Right lobe of liver (tissue), 6 donors: ENCODE measurements at places on chromosomes 3 and 15.
A peak's percentile ranks its signal among the peaks of the same experiment; 100 is the strongest.

DNA sequence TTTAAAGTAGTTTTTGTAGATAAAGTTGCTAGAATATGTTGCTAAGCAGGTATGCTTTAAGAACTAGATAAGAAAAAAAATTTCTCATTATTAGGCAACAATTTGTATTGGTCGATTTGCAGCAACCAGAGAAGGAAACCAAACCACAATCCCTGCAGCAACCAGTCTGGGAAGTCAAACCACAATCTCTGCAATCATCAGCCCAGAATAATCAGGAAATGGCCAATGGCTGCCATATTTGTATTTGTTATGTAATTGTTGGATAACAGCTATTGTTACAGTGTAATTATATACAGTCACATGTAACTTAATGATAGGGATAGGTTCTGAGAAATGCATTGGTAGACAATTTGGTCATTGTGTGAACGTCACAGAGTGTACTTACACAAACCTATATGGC is 23.6 kb downstream of the STXBP5L start:
- DNase-seq, result no peak
- no peak overlapping the region for H3K4me3 ChIP-seq
- no peaks in the 10 kb centered on the region for H3K4me1 ChIP-seq
- no peaks in the 10 kb centered on the region for H3K27me3 ChIP-seq

- H3K36me3 ChIP-seq, result no peaks in the 10 kb centered on the region
- H3K27ac ChIP-seq, result peak overlapping the region; percentile 91
- H3K27me3 ChIP-seq, result no peaks in the 10 kb centered on the region
- peak overlapping the region; percentile 79 for H3K4me3 ChIP-seq
- peaks cover 15% of the 10 kb centered on the region for H3K4me1 ChIP-seq
These were observed 610 bp upstream of the SATB1 start for GRCh38 chr3:18425641-18426257.

- H3K27ac ChIP-seq, result no peak overlapping the region
- H3K27me3 ChIP-seq, result no peaks in the 10 kb centered on the region
- no peaks in the 10 kb centered on the region for H3K36me3 ChIP-seq
- H3K4me3 ChIP-seq, result no peak overlapping the region
These were observed 463.1 kb downstream of the TBL1XR1 start for GRCh38 chr3:176734146-176734545.

DNA sequence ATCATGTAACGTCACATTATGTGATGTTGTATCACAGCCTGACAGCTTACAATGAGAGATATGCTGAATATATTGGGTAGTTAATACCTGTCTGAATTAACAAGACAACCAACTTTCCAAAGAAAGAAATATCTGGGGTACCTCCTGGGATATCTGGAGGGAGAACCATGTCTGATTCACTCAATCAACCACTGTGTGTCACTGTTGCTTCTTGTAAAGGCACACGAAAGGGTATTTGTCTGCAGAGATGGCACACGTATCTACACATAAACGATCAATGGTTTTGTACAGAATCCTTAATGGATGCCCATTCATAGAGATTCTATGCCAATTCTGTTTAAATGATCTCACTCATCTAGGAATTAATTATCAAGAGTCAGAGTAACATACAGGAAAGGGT is 252.1 kb upstream of the TMCO5A start:
- no peak for DNase-seq
- no peaks in the 10 kb centered on the region for H3K27me3 ChIP-seq
- H3K4me3 ChIP-seq, result no peak overlapping the region
- no peaks in the 10 kb centered on the region for H3K4me1 ChIP-seq

DNA sequence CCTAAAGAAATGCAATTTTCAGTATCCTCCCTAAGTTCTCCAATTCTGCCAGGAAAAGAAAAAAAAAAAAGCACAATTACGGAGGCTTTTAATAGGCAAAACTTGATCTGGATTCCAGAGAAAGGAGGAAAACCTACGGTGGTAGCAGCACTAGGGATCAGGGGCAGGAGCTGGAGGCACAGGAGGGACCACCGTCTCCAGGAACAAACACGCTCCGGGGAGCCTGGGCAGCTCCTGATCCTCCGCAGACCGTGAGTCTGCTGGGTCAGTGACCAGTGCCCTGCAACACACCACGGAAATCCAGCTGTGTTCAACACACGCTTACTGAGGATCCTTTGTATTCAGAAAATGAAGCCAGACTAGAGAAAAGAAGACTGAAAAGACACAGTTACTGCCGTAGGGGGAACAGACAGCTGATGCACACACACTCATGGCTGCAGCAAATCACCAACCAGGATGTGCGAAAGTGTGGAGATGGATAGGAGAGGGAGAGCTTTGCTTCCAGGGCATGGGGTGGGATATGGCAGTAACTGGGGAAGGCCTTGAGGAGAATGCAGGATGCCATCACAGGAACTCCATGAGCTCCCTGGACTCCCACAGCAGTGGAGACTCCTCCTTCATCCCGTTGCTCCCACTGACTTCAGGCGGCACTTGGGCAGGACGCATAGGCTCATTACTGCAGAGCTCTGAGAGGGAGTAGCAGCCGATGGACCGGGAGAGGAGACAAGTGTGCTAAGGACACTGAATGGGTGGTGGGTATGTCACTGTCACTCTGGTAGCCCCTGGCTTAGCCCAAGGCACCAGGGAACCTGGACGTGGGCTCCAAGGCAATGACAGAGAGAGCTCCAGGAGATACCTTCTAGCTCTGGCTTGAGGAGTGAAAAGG is 167.0 kb downstream of the ATP10A start:
- no peak overlapping the region for H3K4me3 ChIP-seq
- no peak overlapping the region for H3K27ac ChIP-seq
- H3K27me3 ChIP-seq, result no peaks in the 10 kb centered on the region
- H3K36me3 ChIP-seq, result no peaks in the 10 kb centered on the region
- no peaks in the 10 kb centered on the region for H3K4me1 ChIP-seq

- no peaks in the 10 kb centered on the region for H3K4me1 ChIP-seq
- H3K4me3 ChIP-seq, result no peak overlapping the region
- no peaks in the 10 kb centered on the region for H3K36me3 ChIP-seq
These were observed 73.6 kb upstream of the ACAD9 start for GRCh38 chr3:128805772-128806171.

- H3K4me1 ChIP-seq, result no peaks in the 10 kb centered on the region
- H3K27ac ChIP-seq, result no peak overlapping the region
- no peaks in the 10 kb centered on the region for H3K36me3 ChIP-seq
- H3K4me3 ChIP-seq, result no peak overlapping the region
- H3K27me3 ChIP-seq, result no peaks in the 10 kb centered on the region
- DNase-seq, result no peak
These were observed 287.5 kb downstream of the ZPLD1 start for GRCh38 chr3:102722317-102722716.

DNA sequence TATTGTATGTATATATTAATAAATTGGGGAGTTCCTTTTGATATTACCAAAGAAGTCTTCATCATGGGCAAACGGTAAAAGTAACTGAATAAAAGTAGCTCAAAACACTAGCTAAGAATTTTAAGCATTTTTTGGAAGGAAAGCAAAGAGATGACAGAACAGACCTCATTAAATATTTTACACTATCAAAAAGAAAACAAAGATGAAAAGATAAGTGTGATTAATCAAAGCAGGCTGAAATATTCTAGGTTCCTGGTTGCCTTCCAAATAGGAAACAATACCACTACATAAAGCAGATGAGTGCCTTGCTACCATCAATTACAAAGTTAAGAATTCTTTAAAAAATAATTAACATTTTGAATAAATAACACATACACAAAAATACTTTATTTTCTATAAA is 3.6 kb downstream of the NKIRAS1 start:
- no peak for DNase-seq
- peaks cover 18% of the 10 kb centered on the region for H3K4me1 ChIP-seq
- no peaks in the 10 kb centered on the region for H3K36me3 ChIP-seq
- no peak overlapping the region for H3K27ac ChIP-seq
- no peak overlapping the region for H3K4me3 ChIP-seq

- H3K27ac ChIP-seq, result no peak overlapping the region
- DNase-seq, result no peak
- H3K36me3 ChIP-seq, result no peaks in the 10 kb centered on the region
- H3K4me1 ChIP-seq, result no peaks in the 10 kb centered on the region
- H3K4me3 ChIP-seq, result no peak overlapping the region
- no peaks in the 10 kb centered on the region for H3K27me3 ChIP-seq
These were observed 18.1 kb downstream of the LNP1 start for GRCh38 chr3:100419406-100419805.

DNA sequence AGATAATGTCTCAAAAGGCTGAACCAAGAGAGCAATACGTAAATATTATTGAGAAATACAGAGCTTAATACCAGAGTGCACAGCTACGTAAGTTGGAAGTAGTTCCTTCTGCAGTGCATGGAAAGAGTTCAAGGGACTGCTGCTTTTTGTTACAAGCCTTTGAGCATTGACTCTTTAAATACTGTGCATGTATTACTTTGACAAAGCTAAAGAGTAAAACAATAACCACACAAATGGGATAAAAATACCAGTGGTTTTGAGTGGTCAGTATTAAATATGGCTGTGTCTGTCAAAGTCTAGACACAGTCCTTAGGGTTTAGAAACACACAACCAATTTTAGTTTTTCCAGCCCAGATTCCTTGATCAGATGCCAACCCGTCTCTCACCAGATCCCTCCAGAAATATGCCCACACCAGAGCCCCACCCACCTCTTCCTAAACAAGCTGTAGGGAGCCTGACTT is 62.1 kb downstream of the SSR3 start:
- DNase-seq, result no peak
- no peak overlapping the region for H3K27ac ChIP-seq
- H3K27me3 ChIP-seq, result no peaks in the 10 kb centered on the region
- H3K4me1 ChIP-seq, result no peaks in the 10 kb centered on the region
- no peaks in the 10 kb centered on the region for H3K36me3 ChIP-seq
- no peak overlapping the region for H3K4me3 ChIP-seq

- no peaks in the 10 kb centered on the region for H3K27me3 ChIP-seq
- H3K27ac ChIP-seq, result no peak overlapping the region
- no peak overlapping the region for H3K4me3 ChIP-seq
- no peaks in the 10 kb centered on the region for H3K36me3 ChIP-seq
- H3K4me1 ChIP-seq, result no peaks in the 10 kb centered on the region
- DNase-seq, result no peak
These were observed 1.5 kb downstream of the CYP1A1 start for GRCh38 chr15:74723754-74724334.

- no peaks in the 10 kb centered on the region for H3K36me3 ChIP-seq
- no peak overlapping the region for H3K27ac ChIP-seq
- no peaks in the 10 kb centered on the region for H3K27me3 ChIP-seq
- no peak for DNase-seq
- H3K4me1 ChIP-seq, result no peaks in the 10 kb centered on the region
These were observed 82.0 kb downstream of the CNTN3 start for GRCh38 chr3:74532446-74532845.

GRCh38 chr15:83287541-83288027 is 3.1 kb upstream of the BNC1 start:
- no peak for DNase-seq
- no peak overlapping the region for H3K4me3 ChIP-seq
- no peaks in the 10 kb centered on the region for H3K36me3 ChIP-seq
- no peaks in the 10 kb centered on the region for H3K4me1 ChIP-seq

- DNase-seq, result no peak
- H3K27me3 ChIP-seq, result no peaks in the 10 kb centered on the region
- H3K36me3 ChIP-seq, result no peaks in the 10 kb centered on the region
- H3K4me1 ChIP-seq, result no peaks in the 10 kb centered on the region
- no peak overlapping the region for H3K27ac ChIP-seq
These were observed 342.4 kb upstream of the KCNMB2 start for GRCh38 chr3:178193846-178194245.

DNA sequence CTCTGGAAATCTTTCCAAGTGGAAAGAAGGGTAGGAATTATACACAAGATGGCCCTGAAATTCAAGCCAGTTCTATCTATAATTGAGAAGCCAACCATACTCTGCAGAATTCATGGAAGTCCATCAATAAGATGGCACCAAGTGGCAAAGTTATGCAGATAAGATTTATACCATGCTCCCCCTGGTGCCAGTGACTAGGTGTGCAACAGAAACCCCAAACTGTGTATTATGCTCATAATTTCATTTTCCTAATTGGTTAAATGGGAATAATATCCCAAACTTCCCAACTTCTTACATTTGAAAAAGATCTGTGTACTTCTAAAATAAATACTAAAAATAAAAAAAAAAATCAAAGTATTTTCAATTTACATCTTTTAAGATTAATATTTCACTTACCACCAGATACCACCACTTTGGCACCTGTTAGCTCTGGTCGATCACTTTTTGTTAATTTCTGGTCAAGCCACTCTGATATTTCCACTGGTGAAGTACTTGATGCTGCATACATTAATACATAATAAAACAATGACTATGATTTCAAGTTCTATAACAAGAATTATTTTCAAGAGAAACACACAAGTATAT is 25.9 kb downstream of the ETFA start:
- H3K4me1 ChIP-seq, result no peaks in the 10 kb centered on the region
- no peak overlapping the region for H3K4me3 ChIP-seq
- H3K27ac ChIP-seq, result no peak overlapping the region
- no peak for DNase-seq
- H3K36me3 ChIP-seq, result peaks cover 48% of the 10 kb centered on the region

- no peak overlapping the region for H3K4me3 ChIP-seq
- no peaks in the 10 kb centered on the region for H3K27me3 ChIP-seq
- no peak for DNase-seq
- no peaks in the 10 kb centered on the region for H3K36me3 ChIP-seq
These were observed 376.3 kb downstream of the GAP43 start for GRCh38 chr3:115999613-116000012.

GRCh38 chr3:4546346-4547178 is 53.4 kb downstream of the ITPR1 start:
- no peak for DNase-seq
- no peaks in the 10 kb centered on the region for H3K36me3 ChIP-seq
- no peak overlapping the region for H3K27ac ChIP-seq
- H3K4me1 ChIP-seq, result no peaks in the 10 kb centered on the region
- H3K4me3 ChIP-seq, result no peak overlapping the region

DNA sequence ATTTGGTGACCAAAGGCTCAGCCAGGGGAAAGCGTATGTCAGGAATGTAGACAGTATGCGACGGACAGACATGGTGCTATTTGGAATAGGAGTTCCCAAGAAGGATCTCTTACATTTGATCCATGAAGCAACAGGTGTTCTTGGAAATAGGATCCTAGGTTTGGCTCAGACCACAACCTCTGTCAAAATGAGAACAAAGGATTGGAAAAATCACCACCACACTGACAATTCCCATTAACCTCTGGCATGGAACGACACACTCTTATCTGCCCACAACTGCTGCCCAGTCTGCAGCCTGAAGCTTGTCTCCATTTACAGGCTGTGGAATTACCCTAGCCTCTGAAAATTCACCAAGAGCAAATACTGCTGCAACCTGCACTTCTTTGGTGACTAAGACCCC is 33.6 kb upstream of the LRRN1 start:
- no peaks in the 10 kb centered on the region for H3K4me1 ChIP-seq
- H3K36me3 ChIP-seq, result no peaks in the 10 kb centered on the region
- H3K4me3 ChIP-seq, result no peak overlapping the region
- no peak overlapping the region for H3K27ac ChIP-seq
- DNase-seq, result no peak
- no peaks in the 10 kb centered on the region for H3K27me3 ChIP-seq

DNA sequence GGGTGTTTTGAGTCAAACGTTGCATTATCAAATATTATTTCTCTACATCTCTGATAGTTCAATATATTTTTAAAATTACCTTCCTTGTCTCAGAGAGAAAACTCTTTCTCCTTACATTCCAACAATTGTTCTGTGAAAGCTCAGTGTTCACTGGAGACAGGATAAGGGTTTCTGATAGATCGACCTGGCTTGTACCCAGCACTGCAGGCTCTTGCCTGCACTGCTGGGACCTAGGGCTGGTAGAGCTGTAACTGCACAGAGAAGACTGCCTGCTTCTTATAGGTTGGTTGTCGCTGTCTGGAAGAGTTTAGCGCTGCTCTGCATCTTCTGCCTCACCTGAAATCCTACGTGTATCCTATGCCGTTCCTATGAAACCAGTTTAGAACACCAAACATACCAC is 249.9 kb upstream of the LRTM1 start:
- no peaks in the 10 kb centered on the region for H3K4me1 ChIP-seq
- no peak overlapping the region for H3K27ac ChIP-seq
- H3K4me3 ChIP-seq, result no peak overlapping the region
- no peak for DNase-seq
- H3K27me3 ChIP-seq, result no peaks in the 10 kb centered on the region
- H3K36me3 ChIP-seq, result no peaks in the 10 kb centered on the region
